ENCODE measurements at places on chromosomes 6 and 20.
A peak's percentile ranks its signal among the peaks of the same experiment; 100 is the strongest.

DNA sequence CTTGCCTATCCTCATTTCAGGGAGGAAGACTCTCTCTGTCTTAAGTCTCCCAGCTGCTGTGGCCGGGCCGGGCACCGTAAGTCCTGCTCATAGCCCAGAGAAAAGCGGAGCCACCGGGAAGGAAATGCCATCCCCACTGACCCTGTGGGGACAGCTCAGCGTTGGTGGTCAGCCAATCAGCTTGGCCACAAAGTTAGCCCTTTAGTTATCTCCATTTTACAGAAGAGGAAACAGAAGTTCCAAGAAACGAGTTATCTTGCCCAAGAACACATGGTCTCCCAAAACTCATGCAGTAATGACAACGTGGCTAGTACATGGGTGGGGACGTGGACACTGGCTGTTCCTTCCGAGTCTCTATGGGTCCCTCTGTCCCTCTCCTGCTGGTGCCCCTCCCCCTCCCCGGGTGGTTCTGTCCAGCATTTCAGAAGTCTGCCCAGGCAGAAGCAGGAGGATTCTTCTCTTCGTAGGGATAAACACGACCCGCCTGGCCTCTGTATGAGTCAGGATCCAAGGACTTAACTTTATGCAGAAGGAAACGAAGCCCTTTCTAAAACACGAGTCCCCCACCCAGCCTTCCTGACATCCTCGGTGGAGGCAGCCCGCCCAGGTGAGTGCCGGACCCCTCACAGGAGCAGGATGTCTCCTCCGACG lies 273.8 kb downstream of the CDH4 start:
- DNase-seq, result no peak

GRCh38 chr20:53048387-53048786 lies 76.2 kb downstream of the TSHZ2 start:
- DNase-seq, result no peak

DNA sequence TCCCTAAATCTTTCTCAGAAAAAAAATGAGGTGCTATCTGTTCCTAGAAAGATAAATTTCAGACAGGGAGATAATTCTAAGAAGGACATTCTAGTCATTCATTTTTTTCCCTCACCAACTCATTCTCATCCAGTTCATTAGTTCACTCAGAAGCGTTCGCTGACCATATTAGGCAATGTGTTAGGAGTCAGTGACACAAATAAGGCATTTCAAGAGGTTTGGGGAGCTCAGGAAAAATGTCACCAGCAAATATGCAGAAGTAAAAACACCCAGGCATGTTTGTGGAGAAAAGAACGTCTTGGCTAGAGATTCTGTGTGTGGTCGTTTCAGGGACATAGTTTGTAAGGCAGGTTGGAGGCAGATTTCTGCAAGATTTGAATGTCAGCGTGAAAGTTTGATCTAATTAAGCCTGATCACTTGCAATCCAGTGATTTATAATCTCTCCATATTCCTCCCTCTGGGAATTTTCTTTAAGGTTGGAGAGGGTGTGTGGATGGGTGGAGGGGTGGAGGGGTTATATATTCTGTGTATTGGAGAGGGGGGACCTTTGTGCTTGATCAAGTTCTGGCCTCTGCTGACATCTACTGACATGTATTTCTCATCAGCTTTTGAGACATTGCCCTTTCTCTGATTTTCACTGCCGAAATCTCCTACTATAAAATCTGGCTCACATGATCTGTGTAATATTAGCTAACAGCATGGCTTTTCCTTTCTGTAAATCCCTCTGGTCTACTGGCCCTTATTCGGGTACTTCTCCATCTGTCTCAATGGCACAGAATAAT lies 3.6 kb downstream of the MYCT1 start:
- DNase-seq, result no peak

DNA sequence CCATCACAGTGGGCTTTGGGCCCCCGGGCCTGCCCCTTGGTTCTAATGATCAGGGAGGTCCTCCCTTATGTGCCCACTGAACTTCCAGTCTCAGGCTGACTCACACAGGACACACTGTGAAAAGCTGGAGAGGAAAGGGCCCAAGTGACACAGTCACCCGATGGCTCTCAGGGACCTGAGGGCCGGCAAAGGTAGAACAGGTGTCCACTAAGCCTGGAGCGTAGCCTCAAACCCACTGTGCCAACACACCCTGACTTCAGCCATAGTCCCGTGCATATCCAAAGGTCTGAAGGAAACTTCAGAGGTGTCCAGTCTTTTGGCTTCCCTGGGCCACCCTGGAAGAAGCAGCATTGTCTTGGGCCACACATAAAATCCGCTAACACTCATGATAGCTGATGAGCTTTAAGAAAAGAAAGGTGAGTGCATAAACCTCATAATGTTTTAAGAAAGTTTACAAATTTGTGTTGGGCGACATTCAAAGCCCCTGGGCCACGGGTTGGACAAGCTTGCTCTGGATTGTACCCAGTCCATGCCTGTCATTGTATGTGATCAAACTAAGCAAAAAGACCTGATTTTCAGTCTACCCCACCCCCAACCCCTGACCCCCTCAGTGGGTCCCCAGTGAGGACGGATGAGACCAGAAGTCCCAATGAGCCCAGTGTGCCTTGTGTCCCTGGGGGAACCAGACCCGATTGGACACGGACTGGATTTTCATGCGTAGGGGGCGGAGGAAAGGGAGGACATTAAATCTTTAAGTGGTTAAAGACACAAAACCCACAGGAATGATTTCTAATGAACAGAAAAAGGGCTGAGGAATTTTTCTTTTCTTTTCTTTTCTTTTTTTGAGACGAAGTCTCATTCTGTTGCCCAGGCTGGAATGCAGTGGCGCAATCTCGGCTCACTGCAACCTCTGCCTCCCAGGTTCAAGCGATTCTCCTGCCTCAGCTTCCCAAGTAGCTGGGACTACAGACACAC lies 6.1 kb downstream of the RAMACL start:
- no peak for DNase-seq

GRCh38 chr6:4133941-4134838 lies 1.2 kb downstream of the ECI2 start:
- DNase-seq, result peak; percentile 70

GRCh38 chr20:40710603-40711002 lies 21.6 kb upstream of the MAFB start:
- DNase-seq, result no peak

- no peak for DNase-seq
Measured at GRCh38 chr20:51341581-51341980, 200.9 kb downstream of the NFATC2 start.

GRCh38 chr20:62258499-62259293 lies 20.4 kb downstream of the OSBPL2 start:
- no peak for DNase-seq

DNA sequence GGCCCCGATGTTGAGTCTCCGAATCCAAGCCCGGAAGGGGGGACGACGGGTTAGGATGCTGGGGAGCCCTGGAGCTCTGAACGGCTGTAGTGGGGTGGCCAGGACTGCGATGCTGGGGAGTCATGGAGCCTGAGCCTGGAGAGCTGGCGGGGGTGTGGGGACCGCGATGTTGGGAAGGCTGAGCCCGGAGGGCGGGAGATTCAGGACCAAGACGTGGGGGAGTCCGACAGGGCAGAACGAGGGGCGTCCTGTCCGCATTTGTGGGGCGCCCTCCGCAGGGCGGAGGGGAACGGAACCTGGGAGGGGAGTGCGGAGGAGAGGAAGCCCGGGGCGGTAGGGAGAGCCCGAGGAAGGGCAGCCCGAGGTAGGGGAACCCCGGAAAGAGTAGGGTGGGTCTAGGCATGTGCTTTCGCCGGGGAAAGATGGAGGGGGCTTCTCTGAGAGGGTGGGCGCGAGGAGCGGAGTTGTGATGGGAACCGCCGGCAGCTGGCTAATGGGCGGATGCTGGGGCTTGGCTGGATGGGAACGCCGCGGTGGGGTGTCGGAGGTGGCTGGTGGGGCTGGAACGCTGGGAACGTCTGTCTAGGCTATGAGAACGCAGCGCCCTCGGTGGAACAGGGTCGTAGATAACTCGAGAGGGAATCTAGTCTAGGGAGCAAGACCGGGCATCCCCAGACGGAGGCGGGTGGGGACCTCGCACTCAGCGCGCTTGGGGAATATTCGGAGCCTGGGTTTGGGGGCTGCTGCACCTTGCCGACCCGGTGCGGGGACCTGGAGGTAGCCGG lies 684 bp downstream of the PAQR8 start:
- no peak for DNase-seq

- DNase-seq, result no peak
Measured at GRCh38 chr6:10128721-10129120, 286.2 kb downstream of the TFAP2A start.

DNA sequence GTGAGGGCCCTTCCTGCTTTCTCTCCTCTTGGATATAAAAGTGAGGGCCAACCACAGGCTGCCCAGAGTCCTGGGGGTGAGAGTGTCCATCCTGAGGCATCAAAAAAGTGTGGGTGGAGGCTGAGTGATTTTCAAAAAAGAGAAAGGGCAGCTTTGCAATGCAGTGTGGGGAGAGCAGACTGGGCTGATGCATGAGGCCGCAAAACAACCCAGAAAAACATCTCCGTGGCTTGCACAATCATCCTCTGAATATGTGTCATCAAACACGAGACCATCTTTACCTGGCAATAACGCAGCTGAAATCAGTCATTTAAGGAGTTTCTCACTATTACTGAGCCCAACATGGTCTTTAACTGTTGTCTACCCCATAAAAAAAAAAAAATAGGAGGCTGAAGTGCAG lies 191.2 kb upstream of the SOX4 start:
- DNase-seq, result no peak

DNA sequence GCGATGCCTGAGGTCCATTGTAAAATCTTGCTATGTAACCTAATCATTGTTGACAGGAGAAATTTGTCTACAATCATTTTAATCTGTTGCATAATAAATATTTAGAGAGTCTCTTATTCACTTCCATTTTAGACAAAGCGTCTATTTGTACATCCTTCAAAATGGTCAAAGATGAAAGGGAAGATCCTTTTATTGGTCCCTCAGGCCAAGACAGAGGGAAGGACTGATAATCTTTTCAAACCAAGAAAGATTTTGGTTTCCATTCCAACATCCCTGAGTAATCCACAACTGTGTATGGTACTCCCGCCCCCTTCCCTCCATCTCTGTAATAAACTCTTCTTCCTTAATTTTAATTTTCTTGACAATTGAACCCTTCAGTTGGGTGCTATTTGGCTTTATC lies 111.6 kb upstream of the SCP2D1 start:
- no peak for DNase-seq
